ENCODE measurements at places on chromosomes 2 and 18. TPM values are rescaled to one million over a fixed set of nuclear protein-coding genes. Genes with fewer than 3 reads are reported as not detected.

The DES gene
- total RNA-seq: 0.51 TPM

The GBX2 gene
- not detected for total RNA-seq

DNA sequence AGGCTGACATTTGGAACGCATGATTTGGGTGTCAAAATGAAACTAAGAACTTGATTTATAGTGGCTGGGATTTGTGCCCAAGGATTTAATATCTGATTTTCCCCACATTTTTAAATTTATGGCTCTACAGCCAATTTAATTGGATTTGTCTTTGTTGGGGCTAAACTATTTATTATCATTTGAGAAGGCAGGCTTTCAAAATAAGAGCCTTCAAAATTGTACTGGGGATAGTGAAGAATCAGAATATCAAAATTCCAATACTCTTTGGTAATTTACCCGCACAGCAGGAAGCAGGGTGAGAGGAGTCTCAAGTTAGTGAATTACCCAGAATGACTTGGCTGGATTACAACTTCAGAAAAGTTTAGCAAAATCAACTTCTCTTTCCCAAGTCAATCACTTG lies 278.1 kb downstream of the LRATD1 start:
- no peak for DNase-seq

DNA sequence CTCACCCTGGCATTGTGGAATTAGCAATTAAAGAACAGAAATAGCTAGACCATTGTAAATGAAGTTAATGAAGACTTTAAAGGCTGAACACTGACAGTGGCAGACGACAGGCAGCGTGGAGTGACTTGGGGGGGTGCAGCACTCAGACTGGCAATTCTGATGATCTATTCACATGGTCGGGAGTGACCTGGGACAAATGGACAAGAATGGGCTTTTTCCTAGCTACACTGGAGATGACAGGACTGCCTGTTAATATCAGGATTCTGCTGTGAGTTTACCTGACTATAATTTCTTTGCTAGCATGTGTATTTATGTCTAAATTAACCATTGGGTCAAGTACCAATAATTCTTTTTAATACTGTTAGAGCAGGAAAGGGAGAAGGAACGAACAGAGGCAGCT lies 199.6 kb downstream of the FBXO15 start:
- no peak for DNase-seq

DNA sequence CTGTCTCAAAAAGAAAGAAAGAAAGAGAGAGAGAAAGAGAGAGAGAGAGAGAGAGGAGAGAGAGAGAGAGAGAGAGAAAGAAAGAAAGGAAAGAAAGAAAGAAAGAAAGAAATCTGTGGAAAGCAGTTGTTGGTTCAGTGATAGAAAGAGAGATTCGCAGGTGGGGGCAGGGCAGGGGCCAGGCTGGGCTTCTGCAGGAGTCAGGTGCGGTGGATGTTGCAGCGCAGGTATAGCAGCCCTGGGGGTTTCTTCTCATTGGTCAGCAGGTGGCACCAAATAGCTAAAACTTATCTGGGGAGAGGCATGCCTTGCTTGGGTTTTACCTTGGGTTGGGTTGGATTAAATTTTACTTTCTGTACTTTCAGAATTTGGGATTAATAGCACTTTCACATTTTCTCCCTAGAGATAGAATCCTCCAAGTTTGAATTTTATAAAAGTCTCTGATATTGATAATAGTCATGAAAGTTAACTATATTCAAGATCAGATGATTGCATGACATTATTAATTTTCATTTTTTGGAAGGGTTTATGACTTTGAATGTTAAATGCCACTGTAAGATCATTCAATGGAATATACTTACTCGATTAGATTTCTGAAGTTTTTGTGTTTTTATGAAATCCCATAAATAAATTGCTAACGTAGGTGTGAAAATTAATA lies 66.6 kb downstream of the SPTBN1 start:
- DNase-seq: peak; percentile 59

GRCh38 chr2:112701052-112701451 lies 19.8 kb upstream of the NT5DC4 start:
- DNase-seq: no peak

DNA sequence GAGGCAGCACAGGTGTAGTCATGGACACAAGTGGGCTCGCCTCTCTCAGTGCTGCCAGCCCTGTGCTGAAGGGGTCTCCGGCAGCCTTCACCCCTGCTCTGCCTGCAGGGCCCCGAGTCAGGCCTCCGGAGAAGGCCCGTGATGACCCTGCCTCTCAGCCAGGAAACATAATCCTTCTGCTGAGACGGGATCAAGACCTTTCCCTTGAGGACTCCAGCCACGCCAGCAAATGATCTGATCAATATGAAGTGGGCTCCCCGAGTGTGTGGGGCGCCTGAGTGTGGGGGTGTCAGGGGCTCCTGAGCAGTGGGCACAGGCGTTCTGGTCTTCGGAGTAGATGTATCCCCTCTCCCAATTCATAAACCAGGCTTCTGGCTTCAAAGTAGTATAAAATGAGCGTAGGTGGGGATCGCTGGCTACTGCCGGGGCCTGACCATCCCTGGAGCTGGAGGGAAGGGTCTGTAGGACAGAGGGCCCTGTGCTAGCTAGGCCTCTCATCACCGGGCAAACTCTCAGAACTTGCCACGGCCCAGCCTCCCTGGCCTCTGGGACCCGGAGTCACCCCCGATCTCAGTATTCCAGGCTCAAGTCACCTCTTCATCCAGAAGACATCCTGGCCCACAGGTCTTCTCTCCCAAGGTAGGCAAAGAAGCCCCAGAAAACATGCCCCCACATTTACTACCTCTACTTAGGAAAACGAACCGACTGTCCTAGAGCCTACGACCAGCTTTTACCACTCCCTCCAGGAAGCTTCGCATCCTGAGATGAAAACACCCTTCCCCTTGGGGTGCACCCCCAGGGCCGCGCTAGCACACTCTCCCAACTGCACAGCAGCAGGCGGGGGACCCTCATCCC lies 33.6 kb downstream of the CRACDL start:
- no peak for DNase-seq

The PLA2R1 gene
- 14.9 TPM for total RNA-seq

The POTEJ gene
- total RNA-seq: not detected

DNA sequence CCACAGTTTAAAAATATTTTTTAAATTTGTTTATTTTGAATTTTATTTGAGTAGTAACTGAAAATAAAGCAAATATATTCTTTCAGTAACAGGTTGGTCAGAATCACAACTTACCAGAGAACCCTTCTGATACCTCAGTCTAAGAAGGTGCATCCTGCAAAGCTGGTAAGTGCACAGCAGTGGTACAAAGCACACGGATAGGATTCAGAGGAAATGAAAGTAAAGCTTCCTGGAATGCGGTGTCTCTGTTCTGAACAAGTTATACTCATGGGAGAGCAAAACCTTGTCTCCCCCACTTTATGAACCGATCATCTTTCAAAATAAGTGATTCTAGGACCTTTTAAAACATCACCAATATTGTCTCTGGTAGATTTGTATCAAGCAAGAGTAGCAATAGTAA lies 398.3 kb downstream of the TMX3 start:
- peak; percentile 64 for DNase-seq

Data from GM23248 (cell line).